ENCODE measurements at places on chromosomes 4 and X. TPM values are rescaled to one million over a fixed set of nuclear protein-coding genes. Genes with fewer than 3 reads are reported as not detected.

DNA sequence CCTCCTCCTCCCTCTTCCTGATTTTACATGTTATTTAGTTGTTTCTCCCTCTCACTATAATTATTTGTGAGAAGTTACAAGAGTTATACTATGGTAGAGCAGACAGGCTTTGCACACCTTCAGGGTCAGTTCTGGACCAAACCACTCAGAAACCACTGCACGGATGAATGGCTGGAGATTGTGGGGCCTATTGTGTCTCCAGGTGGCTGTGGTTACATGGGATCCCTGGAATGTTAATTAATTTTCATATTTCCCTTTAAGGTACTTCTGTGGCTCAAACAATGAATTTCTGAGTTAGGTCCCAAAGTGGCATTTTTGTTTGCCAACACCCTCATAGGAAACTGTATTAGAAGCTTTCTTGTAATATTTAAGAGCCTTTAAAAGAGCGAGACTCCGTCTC is 151.9 kb downstream of the BMPR1B start:
- DNase-seq, result no peak

DNA sequence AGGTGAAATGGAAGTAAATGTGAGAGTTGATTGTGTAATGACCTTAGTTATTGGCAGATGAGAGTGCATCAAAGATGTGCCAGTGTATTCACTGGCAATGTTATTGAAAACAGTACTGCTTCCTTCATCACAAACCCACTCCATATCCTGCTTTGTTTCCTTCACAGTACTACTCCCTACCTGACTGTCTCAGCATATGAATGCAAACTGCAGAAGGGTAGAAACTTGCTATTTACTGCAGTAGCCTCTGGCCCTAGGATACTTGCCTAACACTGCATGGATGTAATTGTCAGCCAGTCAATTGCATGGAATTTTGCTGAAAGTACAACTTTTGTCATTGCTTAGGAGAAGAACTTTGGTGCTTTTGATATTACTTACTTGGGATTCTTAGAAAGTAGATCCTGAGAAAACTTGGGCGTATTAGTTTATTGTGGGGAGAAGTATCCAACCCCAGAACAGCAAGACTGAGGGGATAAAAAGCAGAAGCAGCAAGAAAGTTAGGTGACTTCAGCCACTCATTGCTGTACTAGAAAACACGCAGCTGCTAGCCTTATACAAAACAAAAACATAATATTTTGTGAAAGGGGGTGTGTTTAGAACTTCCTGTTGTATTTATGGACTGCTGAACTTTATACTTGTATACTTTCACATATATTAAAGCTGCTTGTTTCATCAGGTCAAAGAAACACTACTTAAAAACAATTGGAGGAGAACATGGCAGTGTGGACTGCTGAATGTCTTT is 219.0 kb downstream of the CCNG2 start:
- no peak for DNase-seq

GRCh38 chrX:66045894-66046293 is 6.0 kb upstream of the VSIG4 start:
- no peak for DNase-seq

DNA sequence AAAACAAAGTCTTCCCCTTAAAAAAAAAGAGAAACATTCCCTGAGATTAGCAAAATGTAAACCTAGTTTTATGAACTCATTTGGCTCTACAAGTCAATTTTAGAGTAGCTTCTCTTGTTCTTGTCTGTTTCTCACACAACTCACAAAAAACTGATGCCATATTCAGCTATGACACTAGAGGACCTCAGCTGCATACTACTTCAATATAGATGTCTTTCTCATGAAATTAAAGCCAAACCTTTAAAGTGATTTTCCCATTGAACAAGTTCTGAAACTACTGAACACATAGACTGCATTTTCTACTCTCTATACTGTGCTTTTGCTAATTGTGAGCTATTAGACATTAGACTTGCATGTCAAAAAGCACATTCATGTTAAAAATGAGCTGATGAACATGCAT is 49.8 kb downstream of the TBCK start:
- peak; percentile 36 for DNase-seq

- DNase-seq, result peak; percentile 21
These were observed 470.9 kb upstream of the ADGRL3 start for GRCh38 chr4:60729194-60729593.

DNA sequence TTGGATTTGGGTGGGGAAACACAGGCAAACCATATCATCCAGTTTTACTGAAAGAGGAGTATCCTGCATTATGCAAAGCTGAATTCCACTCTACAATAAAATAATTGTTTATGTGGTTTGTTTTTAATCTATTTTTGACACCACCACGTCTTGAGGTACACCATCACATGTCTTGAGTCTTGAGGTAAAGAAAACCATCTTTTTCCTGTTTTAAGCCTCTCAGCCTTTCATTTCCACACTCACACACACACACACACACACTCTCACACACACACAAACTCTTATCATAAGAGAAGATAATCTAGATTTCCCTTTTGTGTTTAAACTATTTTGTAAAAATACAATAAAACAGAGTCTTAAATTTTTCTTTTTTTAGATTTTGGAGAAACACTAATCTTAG is 32.0 kb downstream of the SPIN3 start:
- no peak for DNase-seq

- DNase-seq, result no peak
These were observed 331.3 kb upstream of the KLF3 start for GRCh38 chr4:38332699-38333098.

DNA sequence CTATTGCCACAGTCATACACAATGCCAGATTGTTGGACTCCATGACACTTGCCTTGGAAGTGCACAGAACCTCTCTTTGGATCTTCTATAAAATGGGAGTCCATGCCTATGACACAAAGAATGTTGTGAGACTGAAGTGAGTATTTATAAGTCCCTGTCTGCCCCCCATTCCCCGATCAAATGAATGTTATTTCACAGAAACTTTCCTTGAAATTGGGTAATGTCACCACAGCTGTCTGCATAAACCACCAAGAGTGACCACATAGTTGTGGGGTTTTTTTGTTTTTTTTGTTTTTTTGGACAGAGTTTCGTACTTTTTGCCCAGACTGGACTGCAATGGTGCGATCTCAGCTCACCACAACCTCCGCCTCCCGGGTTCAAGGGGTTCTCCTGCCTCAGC is 27.1 kb upstream of the REST start:
- no peak for DNase-seq

DNA sequence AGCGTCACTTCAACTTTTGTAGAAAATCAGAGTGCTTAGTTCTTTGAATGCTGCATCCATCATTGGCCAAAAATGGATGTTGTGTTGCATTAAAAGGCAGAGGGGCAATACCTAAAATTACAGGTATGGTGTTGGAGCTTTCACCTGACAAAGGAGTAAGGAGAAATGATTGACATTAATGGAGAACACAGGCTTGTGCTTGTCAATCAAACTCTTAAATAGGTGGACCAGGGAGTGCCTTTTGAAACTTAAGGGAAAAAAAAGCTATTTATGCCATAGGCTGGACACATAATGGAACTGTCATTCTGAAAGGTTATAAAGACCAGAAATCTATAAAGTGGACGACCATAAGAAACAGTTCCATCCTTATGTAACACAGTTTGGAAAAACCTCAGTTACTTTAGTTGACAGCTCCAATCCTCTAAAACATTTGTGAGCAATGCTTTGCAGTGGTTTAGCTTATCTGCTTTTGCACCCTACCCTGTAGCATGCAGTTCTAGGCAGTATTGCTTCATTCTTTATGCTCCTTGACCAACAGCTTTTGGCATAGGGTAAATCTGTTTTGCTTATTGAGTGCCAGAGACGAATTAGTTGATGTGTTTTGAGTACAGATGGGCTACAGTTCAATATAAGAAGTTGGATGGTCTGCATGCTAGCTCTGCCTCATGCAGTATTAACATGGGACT is 2.4 kb downstream of the HADH start:
- DNase-seq, result no peak

DNA sequence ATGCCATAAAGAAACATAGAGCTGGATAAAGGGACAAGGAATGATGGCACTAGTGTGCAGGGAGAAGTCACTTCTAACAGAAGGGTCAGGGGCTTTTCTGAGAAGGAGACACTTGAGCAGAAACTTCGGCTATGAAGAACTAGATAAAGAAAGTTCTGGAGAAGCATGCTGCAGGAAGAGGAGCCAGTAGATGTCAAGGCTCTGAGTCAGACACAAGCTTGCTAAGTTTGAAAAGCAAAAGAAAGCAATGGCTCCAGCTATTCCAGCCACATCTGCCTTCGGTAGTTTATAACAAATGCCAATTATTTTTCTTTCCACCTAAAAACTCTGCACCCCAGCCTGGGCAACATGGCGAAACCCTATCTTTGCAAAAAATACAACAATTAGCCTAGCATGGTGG is 7.5 kb downstream of the NUDT6 start:
- no peak for DNase-seq

GRCh38 chr4:106985830-106986229 is 50.3 kb downstream of the DKK2 start:
- peak; percentile 18 for DNase-seq

DNA sequence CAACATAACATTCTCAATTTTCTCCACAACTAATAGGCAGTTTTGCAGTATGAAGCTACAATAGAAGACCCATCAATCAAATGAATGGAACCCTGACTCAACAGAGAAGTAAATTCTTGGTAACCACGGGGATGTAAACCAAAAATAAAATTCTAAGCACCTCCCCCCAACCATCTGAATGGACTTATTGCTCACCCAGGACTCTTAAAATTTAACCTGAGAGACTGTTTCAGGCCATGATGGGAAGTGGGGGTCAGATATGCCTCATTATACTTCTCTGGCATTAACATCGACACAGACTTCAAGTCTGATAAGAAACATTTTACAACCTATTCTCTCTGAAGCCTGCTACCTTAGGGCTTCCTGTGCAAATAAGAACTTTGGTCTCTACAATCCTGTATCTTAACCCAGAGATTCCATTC is 620.9 kb downstream of the TLL1 start:
- peak; percentile 5 for DNase-seq

Gene UBA6
- total RNA-seq, result 178 TPM

Gene NLGN4X
- total RNA-seq, result 1.5 TPM

Gene RADX
- not detected for total RNA-seq

Gene GABRG1
- total RNA-seq, result not detected

Gene BANK1
- total RNA-seq, result 0.24 TPM

Gene ACOX3
- total RNA-seq, result 26.5 TPM

Gene USP51
- 0.21 TPM for total RNA-seq

Gene KDR
- total RNA-seq, result 0.05 TPM

Gene MTMR8
- not detected for total RNA-seq

Gene STK32B
- total RNA-seq, result 0.10 TPM

Gene HHIP
- 0.19 TPM for total RNA-seq

Measured in A172 (cell line).